ENCODE measurements at places on chromosomes 4 and X.

GRCh38 chrX:100606753-100607152 lies 22.0 kb downstream of the TNMD start:
- no peak for DNase-seq

GRCh38 chr4:1002631-1003251 lies 8.7 kb upstream of the FGFRL1 start:
- no peak for DNase-seq

- DNase-seq = no peak
Measured at GRCh38 chr4:80207172-80207583, 9.9 kb downstream of the PRDM8 start.

DNA sequence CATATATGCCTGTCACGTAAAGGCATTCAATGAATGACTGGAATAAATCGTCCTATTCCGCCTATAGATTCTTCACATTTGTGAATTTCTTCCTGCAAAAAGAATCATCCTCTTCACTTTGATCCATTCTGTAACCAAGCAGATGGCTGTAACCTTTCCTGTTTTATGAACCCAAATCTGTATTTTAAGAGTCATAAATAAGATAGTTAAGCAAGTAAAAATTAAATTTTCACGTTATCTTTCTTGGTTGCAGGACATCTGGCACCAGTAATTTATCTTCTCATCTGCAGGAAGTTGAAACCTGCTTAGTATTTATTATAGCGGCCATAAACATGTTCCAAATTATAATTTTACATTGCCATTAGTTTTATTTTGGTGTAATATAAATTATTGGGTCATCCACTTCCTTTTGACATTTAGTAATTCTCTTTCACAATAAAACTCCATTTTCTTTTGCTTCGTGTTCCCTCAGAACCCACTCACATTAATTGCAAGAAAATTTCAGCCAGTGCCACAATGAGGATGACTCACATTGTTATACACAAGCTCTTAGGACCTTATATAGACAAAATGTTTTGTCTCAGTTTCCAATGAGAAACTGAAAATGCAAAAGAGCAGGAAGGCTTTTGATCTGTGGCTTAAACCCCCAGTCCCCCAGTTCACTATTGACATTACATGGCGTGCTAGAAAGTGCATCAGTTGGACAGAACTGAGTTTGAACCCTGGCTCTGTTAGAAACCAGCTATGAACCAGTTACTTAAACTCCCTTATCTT lies 51.1 kb downstream of the TMEM156 start:
- DNase-seq = no peak
